ENCODE measurements at places on chromosomes 5 and 9.

DNA sequence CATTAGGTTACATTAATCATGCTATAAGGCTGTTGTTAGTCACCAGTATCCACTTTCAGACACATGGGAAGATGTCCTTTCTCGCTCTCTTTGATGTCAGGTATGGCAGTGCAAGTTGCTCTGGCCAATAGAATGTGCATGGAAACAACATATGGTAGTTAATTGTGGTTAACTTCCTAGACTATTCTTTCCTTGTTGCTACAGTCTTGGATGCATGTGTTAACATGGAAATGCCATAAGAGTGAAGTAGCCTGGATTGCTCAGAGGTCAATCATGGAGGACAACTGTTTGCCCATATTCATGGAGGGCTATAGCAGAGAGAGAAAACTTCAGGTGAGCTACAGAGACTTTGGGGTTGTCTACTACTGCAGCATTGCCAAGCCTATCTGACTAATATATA lies 245.8 kb upstream of the GAS1 start:
- no peak for DNase-seq

GRCh38 chr5:100723229-100723628 lies 179.9 kb downstream of the ST8SIA4 start:
- DNase-seq = no peak

GRCh38 chr9:18106006-18106560 lies 367.9 kb upstream of the ADAMTSL1 start:
- no peak for DNase-seq

DNA sequence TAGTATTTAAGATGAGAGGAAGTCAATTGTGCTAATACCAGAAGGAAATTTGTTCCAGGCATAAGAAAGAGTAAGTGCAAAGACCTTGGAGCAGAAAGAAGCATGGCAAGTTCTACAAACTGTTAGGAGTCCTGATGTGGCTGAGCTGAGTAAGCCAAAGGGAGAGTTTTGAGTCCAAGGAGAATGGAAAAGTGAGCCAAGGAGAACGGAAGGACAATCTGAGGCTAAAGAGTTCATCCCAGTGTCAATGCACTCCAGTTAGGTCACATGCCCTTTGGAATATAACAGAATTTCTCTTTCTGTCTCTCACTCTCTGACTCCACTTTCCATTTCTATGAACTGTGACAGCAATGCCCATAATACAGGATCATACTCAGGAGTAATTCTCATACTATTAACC lies 224.7 kb downstream of the CAAP1 start:
- DNase-seq = no peak

- DNase-seq = no peak
Measured at GRCh38 chr5:152332716-152333460, 72.2 kb downstream of the NMUR2 start.

GRCh38 chr9:14369011-14369410 lies 55.1 kb upstream of the NFIB start:
- DNase-seq = no peak

DNA sequence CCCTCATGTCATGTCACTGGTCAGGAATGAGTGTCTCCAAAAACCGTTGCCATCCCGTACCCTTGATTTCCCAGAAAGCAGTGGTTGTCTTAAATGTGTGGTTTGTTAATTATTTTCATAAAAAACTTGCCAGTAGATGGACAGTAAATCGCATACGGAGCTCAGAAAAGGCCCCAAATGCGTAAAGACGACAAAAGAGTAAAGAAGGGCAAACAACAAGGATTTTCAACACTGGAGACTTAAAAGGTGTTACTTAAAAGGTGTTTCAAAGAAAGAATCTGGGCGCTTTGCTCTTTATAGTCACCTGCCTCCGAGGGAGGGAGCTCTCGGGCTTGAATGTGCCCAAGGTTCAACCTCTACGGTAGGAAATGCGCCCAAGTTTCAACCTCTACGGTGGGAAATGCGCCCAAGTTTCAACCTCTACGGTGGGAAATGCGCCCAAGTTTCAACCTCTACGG lies 734 bp downstream of the KIF27 start:
- no peak for DNase-seq

DNA sequence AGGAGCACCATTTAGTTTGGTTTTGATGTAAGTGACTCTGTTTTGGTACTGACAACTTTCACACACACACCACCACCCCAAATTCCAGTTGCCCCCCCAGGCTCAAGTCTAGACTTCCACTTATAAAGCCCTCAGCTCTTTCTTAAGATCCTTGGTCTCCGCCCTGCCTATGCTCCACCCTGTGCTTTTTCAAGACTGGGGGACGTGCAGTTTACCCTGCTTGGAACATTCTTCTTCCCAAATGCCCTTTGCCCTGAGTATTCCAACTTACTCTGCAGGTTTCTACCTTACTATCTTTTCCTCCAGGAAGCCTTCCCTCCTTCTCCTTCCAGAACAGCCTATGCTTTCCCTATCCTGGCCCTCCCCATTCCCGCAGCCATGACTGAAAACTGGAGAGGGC lies 1.5 kb upstream of the TRIM14 start:
- DNase-seq = no peak
